ENCODE measurements at places on chromosomes 12 and 14. TPM values are rescaled to one million over a fixed set of nuclear protein-coding genes. Genes with fewer than 3 reads are reported as not detected.

Gene POTEM
- total RNA-seq, result not detected

- no peak for DNase-seq
These were observed 67.0 kb downstream of the SDR9C7 start for GRCh38 chr12:56867216-56867615.

Gene ADAM21
- total RNA-seq, result 0.41 TPM

- DNase-seq, result peak; percentile 6
These were observed at the start of gene PRICKLE1 for GRCh38 chr12:42589465-42590329. Gene PRICKLE1, minus strand, starts transcription at chr12:42589746. Its CDS starts 117,230 bp downstream, at chr12:42472516.

GRCh38 chr14:37584211-37585100 lies 10.6 kb downstream of the FOXA1 start:
- DNase-seq, result no peak

GRCh38 chr12:82593143-82593542 lies 93.6 kb upstream of the TMTC2 start:
- no peak for DNase-seq

GRCh38 chr14:102666635-102667034 lies 74.2 kb downstream of the RCOR1 start:
- DNase-seq, result no peak

DNA sequence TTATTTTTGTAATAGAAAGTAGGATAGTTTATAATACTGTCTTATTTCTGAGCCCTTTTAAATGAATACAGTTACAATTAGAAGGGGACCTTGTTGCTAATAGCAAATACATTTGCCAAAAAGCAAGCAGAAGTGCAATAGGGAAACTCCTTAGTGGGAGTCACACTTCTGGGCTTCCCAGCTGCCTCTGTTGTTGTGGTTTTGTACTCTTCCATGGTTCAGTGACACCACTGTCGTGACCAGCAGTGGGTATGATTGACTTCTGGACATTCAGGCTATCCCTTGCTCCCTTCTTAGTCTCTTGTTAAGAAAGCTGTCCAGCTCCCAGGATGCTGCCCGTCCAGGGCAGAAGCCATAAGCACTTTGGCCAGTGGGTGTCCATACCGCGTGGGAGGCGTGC lies 22.6 kb downstream of the TCTN1 start:
- no peak for DNase-seq

DNA sequence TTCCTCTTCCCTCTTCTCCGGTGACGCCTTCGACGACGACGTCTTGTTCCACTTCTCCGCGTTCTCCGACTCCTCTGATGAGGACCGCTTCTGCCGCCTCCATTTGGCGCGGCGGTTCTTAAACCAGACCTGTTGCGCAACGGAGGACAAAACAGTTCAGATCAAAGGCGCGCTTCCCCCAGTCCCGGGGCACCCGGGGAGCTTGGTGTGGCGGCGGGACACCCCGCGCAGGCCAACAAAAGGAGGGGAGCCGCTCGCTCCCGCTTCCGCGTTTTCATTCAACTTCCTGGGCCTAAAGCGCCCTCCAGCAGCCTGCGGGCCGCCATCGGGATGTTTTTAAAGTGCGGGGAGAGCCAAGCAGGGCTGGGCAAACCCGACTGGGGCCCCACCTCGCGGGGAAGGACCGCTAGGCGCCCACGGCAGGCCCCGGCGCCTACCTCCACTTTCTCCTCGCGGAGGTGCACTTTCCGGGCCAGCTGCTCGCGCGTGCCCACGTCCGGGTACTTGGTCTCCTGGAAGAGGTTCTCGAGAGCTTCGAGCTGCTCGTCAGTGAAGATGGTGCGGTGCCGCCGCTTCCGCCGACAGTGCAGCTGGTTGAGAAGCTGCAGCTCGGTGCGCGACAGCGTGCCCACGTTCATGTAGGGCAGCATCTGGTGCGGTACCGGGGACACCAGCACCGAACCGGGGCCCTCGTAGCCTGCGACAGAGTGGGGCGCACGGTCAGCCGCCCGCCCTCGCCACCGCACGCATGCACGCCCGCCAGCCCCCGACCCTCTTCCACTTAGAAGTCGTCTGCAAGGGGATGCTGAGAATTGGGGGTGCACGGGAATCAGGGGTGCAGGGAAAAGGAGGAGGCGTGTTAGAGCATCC lies 1.2 kb downstream of the GSC start:
- DNase-seq, result no peak

DNA sequence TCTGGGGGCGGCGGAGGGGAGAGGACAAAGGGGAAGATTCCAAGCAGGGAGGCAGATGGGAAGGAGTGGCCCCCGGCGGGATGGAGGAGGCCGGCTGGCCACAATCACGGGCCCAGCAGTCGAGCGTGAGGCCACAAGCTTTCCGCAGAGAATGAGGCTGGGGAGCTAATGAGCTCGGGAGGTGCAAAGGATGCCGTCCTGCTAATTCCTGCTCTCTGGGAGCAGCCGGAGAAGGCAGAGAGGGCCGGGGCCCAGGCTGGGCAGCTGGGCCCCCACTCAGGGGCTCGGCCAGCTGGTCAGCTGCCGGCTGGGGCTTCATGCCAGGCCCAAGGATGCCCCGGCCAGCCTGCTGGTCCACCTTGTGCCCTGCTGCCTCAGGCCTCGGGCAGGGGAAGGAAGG lies 98.1 kb upstream of the LHX5 start:
- no peak for DNase-seq

Gene RFX4
- total RNA-seq, result not detected

DNA sequence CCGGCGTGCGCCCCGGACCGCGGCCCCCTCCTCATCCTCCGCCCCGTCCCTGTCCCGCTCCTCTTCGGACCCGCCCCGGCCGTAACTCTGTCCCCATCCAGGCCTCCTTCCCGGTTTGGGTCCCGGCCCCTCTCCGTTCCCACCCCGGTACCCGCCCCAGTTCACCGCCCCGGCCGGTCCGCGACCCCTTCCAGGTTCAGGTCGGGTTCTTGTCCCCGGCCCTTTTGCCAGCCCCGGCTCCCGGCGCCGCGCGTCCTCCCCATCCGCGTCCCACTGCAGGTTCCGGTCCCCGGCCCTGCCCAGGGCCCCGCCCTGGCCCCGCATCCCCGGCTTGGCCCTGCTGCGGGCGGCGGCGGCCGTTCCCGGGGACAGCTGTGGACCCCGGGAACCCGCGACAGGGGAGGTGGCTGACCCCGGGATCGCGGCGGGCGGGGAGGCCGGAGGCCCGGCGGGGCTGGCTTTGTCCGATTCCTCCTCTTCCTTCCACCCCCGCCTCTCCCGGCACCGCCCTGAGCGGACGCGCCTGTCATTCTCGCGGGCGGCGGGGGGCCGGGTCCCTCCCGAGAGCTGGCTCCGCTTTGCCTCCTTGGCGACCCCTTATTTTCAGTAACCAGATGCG lies 601 bp downstream of the KLC1 start:
- DNase-seq, result no peak
